Kidney glomerular epithelial cell (primary cell): ENCODE measurements at places on chromosomes 7 and 10.

DNA sequence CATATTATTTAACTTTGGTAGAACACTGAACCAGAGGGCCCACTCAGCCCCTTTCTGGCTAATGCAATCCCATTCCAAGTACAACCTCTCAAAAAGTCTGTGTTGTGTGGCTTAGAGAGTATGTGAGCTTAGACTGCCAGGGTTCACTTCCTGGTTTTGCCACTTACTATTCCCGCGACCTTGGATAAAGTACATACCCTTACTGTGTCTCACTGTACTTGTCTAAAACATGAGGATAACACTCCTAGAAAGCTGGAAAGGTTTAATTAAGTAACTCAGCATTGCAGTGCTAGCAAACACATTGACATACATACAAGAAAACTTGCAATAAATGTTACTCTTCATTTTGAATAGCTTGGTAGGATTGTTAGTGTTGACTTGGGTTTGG lies 215.8 kb downstream of the CHCHD3 start:
- DNase-seq = no peak

GRCh38 chr7:19930051-19930450 lies 156.6 kb upstream of the TMEM196 start:
- DNase-seq = no peak

GRCh38 chr10:3484306-3485056 lies 300.5 kb downstream of the KLF6 start:
- DNase-seq = peak; percentile 32

GRCh38 chr7:143900230-143900766 lies 1.7 kb downstream of the TCAF1 start:
- DNase-seq = no peak

GRCh38 chr10:78972160-78972946 lies 96.4 kb upstream of the ZMIZ1 start:
- DNase-seq = no peak

DNA sequence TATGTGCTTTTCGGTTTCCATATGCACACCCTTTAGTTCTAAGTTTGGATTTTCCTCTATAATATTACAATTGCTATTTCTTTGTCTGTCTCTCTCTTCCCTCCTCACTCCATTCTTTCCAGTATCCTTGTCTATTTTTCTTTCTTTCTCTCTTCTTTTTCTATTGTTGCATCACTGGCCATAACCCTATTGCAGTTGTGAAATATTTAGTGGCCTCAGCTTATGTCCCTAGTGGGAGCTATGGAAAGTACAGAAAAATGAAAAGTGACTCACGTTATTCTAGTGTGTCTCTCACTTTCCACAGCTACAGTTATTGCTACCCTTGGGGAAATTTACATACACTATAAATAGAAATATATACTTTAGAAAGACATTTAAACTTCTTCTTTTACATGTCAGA lies 59.1 kb downstream of the CNTNAP2 start:
- no peak for DNase-seq

DNA sequence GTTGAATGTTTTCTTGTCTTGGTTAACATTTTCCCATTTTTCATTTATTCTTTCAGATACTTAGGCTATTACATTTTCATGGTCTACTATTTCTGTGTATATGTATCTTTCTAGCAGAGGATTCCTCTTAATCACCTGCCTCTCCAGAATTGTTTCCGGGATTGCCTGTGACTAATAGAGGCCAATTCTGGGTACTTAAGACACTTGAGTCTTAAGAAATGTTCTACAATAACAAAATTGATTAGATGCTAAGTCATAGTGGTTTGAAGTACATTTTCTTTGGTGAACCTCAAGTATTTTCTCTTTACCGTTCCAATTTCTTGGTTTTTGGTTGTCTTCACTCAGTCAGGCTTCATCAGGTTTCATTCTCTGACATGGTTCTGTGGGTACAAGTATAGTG lies 26.4 kb downstream of the BBS9 start:
- no peak for DNase-seq

GRCh38 chr10:62057850-62058249 lies 156.4 kb downstream of the ARID5B start:
- DNase-seq = no peak

DNA sequence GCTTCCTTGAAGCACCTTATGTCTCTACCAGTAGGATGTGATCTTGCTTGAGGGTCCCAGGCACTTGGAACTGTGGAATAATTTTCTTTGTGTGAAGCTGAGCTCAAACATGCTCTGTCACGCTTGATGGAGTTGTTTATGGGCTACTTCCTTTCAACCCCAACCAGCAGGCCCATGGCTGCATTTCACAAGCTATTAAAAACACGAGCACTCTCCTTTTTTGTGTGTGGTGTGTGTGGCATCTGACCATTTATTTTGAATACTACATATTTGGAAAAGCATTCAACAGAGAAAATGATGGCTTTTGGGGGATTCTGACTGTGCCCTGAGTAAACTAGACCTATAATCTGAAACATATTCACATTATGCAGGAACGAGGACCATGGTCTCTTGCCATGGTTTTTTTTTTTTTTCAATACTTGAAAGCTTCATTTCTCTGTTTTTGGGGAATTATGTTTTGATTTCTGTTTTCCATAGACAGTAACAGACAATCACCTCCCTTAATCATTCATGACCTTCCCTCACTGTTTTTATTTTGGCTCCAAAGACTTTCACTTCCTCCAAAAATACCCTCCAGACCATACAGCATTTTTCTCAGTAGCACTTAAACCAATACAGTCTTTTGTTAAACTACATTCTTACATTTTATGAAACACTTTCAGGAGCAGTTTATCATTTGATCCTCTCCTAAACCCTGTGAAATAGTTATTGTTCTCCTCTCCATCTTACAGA lies 233.6 kb upstream of the BMPER start:
- DNase-seq = peak; percentile 38

DNA sequence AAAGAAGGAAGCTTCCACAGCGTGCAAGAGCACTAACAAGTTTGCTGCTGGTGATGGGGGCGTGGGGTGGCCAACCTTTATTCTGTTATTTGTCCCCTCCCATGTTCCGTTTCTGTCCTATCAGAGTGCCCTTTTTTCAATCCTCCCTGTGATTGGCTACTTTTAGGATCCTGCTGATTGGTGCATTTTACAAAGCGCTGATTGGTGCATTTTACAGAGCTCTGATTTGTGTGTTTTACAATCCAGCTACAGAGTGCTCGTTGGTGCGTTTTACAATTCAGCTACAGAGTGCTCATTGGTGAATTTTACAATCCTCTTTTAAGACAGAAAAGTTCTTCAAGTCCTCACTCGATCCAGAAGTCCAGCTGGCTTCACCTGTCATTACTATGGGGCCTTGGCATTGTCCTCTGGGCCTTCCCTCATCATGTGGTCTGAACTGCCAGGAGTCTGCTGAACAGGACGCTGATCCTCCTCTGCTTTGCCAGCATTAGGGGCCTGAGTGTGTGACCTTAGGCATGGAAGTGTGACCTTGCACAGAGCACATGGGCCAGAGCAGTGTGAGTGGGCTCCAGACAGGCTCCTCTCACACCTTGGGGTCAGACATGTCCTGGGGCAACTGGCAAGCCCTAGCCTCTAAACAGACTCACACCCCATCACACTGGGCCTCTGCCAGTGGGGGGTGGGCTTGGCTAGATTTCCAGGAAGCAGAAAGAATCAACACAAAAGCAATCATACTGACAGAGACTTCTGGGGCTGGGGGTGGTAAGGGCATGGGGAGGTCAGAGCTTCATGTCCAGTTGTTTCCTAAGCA lies 167.4 kb downstream of the PTPN20 start:
- no peak for DNase-seq

- no peak for DNase-seq
Observed at GRCh38 chr7:117796889-117797288, 76.4 kb downstream of the CTTNBP2 start.

GRCh38 chr7:116315293-116315692 lies 105.0 kb downstream of the TES start:
- DNase-seq = peak; percentile 58

DNA sequence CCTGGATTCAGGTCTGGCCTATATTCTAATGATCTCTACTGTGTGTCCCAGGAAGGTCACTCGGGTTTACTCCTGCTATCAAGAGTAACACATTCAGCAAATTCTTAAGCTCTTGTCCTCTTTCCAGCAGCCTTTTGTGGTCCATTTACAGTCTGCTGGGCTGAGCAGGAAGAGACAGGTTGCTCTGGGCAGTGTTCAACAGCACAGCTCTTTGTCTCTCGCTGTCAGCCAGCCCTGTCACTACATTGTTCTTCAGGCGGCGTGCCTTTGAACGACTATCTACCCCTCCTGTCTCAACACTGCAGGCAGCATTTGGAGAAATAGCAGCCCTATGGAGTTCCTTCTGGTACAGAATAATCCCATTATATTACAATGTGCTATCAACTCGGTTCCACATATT lies 192.2 kb upstream of the TBX20 start:
- DNase-seq = no peak

DNA sequence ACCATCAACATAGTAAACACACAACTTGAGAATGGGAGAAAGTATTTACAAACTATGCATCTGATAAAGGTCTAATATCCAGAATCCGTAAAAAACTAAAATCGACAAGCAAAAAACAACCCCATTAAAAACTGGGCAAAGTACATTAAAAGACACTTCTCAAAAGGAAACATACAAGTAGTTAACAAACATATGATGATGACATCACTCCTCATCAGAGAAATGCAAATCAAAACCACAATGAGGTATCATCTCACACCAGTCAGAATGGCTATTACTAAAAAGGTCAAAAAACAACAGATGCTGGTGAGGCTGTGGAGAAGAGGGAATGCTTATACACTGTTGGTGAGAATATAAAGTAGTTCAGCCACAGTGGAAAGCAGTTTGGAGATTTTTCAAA lies 125.1 kb downstream of the TFPI2 start:
- DNase-seq = no peak

DNA sequence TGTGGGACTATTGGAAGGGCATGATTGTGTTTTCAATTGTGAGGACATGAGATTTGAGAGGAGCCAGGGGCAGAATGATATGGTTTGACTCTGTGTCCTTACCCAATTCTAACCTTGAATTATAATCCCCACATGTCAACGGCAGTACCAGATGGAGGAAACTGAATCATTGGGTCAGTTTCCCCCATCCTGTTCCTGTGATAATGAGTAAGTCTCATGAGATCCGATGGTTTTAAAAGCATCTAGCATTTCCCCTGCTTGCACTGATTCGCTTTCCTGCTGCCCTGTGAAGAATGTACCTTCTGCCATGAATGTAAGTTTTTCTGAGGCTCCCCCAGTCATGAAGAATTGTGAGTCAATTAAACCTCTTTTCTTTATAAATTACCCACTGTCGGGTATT lies 1367.1 kb downstream of the XPNPEP1 start:
- DNase-seq = no peak

DNA sequence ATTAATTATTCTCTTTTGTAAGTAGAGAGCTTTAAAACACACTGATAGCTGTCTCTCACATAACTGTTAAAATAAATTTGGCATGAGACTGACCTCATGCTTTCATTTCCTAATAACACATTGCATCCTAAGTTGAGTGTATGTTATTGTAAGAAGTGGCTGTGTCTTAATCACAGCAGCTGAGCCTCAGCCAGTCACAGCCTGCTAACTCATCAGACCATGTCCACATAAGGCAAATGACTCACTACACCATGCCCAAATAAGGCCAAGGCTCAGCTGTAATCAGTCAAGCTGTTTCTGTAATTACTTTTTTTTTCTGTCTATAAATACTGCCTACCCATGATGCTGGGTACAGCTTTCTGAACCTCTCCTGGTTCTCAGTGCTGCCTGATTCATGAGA lies 860.9 kb downstream of the XPNPEP1 start:
- DNase-seq = peak; percentile 87

GRCh38 chr7:140680886-140681285 lies 8.1 kb downstream of the ADCK2 start:
- DNase-seq = no peak

GRCh38 chr10:91875156-91875555 lies 34.1 kb downstream of the FGFBP3 start:
- no peak for DNase-seq

- no peak for DNase-seq
Observed at GRCh38 chr7:7829667-7830066, 111.3 kb upstream of the RPA3 start.

- DNase-seq = no peak
Observed at GRCh38 chr10:21369697-21370096, 155.8 kb downstream of the SKIDA1 start.

DNA sequence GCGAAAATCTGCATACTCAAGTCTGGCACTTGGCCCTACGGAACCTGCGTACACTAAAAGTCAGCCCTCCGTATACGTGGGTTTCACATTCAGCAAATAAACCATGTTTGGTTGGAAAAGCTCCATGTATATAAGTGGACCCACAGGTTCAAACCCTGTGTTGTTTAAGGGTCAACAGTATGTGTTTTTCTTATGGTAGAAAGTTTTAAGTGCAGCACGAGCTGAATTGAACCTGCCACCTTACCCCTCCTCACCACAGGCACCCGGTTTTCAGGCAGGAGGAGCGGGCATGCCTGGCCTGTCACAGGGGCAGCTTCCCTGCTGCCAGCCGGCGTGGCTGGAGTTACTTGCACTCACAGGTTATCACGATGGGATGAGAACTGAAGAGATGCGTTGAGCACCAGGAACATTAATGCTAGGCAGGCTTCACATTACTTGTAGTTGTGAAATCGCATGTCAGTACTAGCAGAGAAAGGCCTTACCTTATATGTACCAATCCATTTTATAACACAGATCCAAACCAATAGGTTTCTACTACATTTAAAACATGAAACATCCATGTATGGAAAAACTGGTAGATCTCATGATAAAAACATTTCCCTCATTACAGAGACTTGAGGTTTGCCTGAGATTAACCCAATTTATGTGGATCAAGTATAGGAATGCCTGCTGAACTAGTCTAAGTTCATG lies 12.9 kb downstream of the INSIG1 start:
- no peak for DNase-seq

DNA sequence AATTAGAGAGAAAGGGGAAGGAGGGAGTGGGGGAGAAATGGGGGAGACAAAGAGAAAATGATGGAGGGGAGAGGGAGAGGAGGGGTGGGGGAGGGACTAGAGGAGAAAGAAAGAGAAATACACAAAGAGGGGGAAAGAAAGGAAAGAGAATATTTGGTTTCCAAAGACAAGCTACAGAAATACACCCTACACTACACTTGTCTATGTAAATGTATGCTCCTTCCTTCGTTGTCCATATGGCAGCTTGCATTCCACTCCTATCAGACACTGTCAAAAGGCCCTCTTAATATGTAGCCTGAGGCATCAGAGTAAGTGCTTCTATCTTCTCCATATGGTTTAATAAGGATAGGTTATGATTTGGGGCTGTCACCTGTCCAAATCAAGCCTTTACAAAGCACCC lies 92.8 kb upstream of the FEZF1 start:
- DNase-seq = no peak

DNA sequence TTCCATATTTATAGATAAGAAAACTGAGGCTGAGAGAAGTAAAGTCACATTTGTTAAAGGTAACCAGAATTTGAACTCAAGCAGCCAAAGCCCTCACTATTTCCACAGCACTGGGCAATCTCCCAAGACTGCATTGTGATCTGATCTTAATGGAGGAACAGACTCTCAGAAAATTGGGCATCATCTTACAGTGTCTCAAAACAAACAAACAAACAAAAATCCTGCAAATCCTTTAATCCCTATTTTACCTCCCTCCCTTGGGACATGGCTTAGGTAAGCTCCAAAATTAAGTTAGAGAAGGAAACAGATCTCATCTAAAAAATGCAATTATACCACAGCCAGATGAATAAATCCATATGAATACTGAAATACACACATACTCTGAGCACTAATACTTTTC lies 57.5 kb downstream of the FHIP2A start:
- no peak for DNase-seq

GRCh38 chr7:80711531-80711930 lies 73.1 kb downstream of the CD36 start:
- DNase-seq = no peak

GRCh38 chr7:48084727-48085432 lies 4.2 kb upstream of the UPP1 start:
- peak; percentile 98 for DNase-seq

GRCh38 chr7:102268635-102269034 lies 18.0 kb upstream of the SH2B2 start:
- no peak for DNase-seq
